Skeletal muscle cell (primary cell): ENCODE measurements at places on chromosomes 13 and 19.

GRCh38 chr19:45179072-45179891 lies 698 bp downstream of the BLOC1S3 start:
- no peak for DNase-seq

GRCh38 chr19:2055931-2056836 lies 5.1 kb upstream of the MKNK2 start:
- DNase-seq, result no peak

GRCh38 chr19:39645800-39646411 lies 9.8 kb upstream of the LGALS16 start:
- DNase-seq, result no peak

DNA sequence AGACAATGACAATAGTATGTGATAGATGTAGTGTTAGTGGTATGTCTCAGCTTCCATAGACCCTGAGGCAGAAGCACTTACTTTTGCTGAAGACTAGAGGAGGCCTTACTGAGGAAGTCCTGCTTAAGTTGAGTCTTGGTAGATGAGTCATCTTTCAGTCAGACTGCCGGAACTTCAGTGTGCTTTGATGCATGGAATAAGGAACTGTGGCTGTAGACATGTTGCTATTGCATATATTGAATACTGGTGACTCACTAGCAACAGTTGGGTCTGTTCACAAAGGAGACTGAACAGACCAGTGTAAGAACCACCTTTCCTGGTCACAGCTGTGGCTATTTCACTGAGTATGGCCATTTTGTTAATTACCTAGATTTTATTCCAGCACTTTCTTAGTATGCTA lies 1000.6 kb downstream of the OLFM4 start:
- no peak for DNase-seq

- no peak for DNase-seq
These were observed 80.4 kb downstream of the INSR start for GRCh38 chr19:7213628-7214323.

DNA sequence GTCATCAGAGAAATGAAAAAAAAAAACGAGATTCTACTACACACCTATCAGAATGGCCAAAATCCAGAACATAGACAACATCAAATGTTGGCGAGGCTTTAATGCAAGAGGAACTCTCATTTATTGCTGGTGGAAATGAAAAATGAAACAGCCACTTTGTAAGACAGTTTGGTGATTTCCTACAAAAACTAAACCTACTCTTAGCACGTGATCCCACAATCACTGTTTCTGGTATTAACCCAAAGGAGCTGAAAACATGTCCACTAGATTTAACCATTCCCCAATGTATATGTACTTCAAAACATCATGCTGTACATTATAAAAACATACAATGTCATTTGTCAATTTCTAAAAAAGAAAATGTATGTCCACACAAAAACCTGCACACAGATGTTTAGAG lies 13.0 kb downstream of the MYCBP2 start:
- no peak for DNase-seq

- DNase-seq, result no peak
These were observed 20.7 kb downstream of the COLGALT1 start for GRCh38 chr19:17575871-17576757.

- no peak for DNase-seq
These were observed 17.3 kb downstream of the ANKRD10 start for GRCh38 chr13:110897521-110897920.

- DNase-seq, result no peak
These were observed 74.8 kb upstream of the TM9SF2 start for GRCh38 chr13:99426426-99426825.

GRCh38 chr19:29705706-29706105 lies 9.4 kb downstream of the C19orf12 start:
- DNase-seq, result no peak

GRCh38 chr19:16121967-16122366 lies 10.3 kb downstream of the RAB8A start:
- DNase-seq, result no peak

- no peak for DNase-seq
These were observed 19.8 kb upstream of the POU2F2 start for GRCh38 chr19:42151782-42152684.

DNA sequence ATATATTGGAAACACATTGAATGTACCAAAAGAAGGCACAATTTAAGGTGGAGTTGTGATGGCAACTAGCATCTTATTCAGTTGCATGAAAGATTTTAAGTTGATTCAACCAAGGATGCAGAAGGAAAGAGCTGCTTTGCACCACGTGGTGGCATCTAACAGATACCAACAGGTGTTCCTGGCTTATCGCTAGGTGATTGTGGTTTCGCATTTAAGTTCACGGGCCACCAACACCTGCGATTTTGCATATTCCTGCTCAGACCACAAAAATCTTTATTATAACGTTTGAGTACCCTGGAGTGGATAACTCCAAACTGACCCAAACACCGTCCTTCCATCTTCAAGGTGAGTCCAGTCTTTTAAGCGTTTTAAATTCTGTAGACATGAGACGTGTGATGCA lies 45.3 kb downstream of the RGCC start:
- DNase-seq, result no peak
